ENCODE measurements at places on chromosomes 3 and 15. TPM values are rescaled to one million over a fixed set of nuclear protein-coding genes. Genes with fewer than 3 reads are reported as not detected.

Gene DUSP7
- 6.4 TPM for polyA plus RNA-seq

DNA sequence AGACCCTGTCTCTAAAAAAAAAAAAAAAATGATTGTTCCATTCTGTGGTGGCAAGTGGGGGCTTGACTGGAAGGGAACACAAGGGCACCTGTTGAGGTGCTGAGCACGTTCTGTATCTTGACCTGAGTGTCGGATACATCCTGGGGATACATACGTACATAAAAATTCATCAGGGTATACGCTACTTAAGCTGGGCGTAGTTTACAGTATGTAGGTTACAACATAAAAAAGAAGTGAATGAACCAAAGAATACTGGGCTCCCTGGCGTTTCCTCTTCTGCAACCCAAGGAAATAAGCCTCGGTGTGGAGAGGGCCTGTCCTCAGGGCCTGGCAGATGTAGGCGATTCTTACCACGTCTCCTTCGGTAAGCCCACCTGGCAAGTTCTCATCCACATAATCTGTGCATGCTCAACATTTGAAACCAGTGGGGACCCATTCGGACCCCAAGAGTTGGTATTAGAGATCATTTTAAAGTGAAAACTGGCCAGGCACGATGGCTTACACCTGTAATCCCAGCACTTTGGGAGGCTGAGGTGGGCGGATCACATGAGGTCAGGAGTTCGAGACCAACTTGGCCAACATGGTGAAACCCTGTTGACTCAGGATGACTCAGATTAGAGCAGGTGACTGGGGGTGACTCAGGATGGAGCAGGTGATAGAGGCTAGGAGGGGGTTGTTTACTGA lies 5.1 kb upstream of the MUC20 start:
- peak overlapping the region; percentile 79 for H3K27ac ChIP-seq
- peaks cover 7% of the 10 kb centered on the region for H3K4me1 ChIP-seq
- H3K4me3 ChIP-seq: no peak overlapping the region
- no peaks in the 10 kb centered on the region for H3K36me3 ChIP-seq
- DNase-seq: peak; percentile 66
- H3K27me3 ChIP-seq: no peaks in the 10 kb centered on the region

DNA sequence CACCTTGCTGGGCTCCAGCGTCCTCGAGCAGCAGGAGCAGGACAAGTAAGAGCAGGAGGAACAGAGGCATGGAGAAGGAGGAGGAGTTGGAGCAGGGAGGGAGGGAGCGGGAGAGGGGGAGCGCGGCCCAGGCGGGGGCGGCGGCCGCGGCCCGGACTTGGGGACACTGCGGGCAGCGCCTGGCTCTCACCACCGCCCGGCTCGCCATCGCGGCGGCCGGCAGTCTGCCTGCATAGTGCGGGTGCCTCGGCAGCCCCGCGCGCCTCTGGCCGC lies 440 bp downstream of the DCBLD2 start:
- H3K4me3 ChIP-seq: peak overlapping the region; percentile 92
- H3K36me3 ChIP-seq: no peaks in the 10 kb centered on the region
- peak; percentile 77 for DNase-seq
- H3K27ac ChIP-seq: peak overlapping the region; percentile 88
- peaks cover 11% of the 10 kb centered on the region for H3K4me1 ChIP-seq

DNA sequence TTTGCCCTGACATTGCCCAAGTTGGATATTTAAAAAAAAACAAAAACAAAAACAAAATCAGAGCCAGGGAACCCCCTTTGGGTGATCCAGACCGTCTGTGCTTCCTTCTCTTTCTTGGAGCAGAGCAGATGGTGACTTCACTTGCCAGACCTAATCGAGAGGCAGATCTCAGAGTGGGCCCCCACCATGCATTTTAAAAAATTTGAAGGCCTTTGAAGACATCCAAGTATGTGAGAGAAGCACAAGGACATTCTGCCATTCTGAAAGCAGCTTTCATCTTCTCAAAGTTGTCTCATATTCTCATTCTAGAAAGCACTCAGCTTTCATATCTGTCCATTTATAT lies 93.3 kb downstream of the SV2B start:
- H3K27me3 ChIP-seq: no peaks in the 10 kb centered on the region
- H3K4me1 ChIP-seq: no peaks in the 10 kb centered on the region
- H3K36me3 ChIP-seq: no peaks in the 10 kb centered on the region

- no peaks in the 10 kb centered on the region for H3K27me3 ChIP-seq
- H3K27ac ChIP-seq: peak overlapping the region; percentile 41
- DNase-seq: peak; percentile 16
- H3K36me3 ChIP-seq: no peaks in the 10 kb centered on the region
Measured at GRCh38 chr3:25007974-25008658, 419.9 kb upstream of the RARB start.

Gene TMIE
- polyA plus RNA-seq: 0.69 TPM

Gene KBTBD8
- 2.1 TPM for polyA plus RNA-seq

DNA sequence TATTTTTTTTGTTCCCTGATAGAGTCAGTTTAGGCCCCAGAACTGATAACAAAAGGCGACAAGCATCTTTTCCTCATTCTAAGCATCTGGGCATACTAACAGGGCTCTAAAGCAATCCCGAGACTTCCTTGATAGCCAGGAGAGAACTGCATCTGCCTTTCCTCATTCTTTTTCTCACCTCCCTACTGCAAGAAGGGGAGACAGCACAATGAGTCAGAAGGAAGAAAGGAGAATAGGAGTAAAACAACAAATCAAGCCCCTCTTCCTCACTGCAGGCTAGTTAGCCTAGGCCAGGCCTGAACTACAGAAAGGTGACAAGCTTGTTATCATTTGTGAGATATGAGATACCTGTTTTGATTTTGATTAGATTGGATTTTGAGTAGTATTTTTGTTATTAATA lies 97.9 kb downstream of the NAALADL2 start:
- H3K36me3 ChIP-seq: no peaks in the 10 kb centered on the region
- H3K4me3 ChIP-seq: no peak overlapping the region
- H3K4me1 ChIP-seq: no peaks in the 10 kb centered on the region

DNA sequence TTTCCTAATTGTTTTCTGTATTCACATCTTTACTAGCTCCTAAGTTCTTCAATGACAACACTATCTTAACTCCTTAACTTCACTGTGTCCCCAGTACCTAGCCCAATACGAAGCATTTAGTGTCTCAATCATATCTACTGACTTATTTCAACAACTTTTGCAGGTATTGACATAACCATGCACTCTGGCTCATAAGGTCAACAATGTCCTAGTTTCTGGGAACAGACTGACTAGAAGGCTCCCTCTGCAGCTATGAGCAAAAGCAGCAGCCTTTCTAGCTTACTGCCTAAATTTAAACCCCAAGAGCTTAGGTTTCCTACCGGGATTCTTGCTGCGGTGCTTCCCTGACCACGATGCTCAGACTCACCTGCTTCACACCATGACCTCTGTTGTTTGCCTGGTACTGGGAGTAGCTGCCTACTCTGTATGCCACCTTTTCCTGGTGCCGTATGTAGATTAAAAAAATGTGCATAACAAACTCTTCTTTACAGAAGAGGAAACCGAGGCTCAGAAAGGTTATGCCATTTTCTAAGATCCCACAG lies 767.7 kb downstream of the TUSC7 start:
- H3K27me3 ChIP-seq: no peaks in the 10 kb centered on the region
- H3K4me1 ChIP-seq: peaks cover 14% of the 10 kb centered on the region
- no peaks in the 10 kb centered on the region for H3K36me3 ChIP-seq
- H3K4me3 ChIP-seq: no peak overlapping the region
- peak overlapping the region; percentile 8 for H3K27ac ChIP-seq
